ENCODE measurements at places on chromosomes 6 and 20.
A peak's percentile ranks its signal among the peaks of the same experiment; 100 is the strongest.

DNA sequence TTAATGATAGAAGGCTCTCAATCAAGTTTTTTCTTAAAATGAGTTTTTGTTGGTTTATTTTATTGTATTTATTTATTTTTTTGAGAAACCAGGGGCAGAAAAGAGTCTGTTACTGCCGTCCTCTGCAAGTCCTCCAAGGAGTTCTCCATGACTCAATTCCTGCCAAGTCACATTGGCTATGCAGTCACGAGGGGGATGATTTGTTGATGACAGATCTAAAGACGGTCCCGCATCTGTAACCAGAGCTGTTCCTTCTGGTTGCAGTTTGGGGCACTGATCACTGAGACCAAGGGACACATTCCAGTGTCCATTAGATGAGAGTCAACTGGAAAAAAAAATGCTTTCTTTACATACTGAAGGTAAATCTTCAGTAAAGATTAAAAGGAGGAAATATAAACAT, 13.9 kb upstream of the TSHZ2 start:
- no peak for DNase-seq

DNA sequence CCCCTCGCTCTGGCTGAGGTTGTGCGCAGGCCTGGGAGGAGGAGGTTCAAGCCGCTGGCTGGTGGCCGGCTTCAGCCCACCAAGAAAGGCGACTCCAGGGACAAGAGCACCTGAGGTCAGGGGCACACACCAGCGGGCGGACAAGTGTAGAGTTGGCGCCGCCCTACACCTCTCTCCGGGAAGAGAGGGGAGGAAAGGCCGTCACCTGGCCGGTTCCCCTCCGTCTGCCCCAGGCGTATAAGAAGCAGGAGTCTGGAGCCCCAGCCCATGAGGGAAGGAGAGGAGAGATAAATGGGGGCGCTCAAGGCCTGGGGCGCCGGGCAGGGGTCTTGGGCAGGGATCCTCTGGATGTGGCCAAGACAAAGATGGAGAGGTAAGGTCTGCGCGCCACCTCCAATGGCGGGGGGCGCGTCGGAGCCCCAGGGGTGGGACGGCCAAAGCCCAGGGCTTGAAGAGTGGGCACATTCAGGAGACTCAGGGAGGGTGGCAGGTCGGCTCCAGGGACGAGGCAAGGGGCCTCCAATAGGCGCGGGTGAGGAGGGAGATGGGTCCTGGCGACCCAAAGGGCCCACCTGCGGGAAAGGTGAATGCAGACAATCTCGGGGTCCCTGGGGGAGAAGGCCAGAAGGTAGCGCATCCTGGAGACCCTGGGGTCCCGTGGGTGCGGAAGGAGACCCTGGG, 826 bp downstream of the RIMS4 start:
- DNase-seq: no peak

- DNase-seq: no peak
Measured at GRCh38 chr6:148689168-148689567, 57.7 kb upstream of the UST start.

GRCh38 chr6:29762781-29763214, 39.6 kb downstream of the HLA-F start:
- DNase-seq: no peak

- no peak for DNase-seq
Measured at GRCh38 chr20:41747226-41747625, 129.0 kb upstream of the CHD6 start.

GRCh38 chr6:129621252-129621651, 88.7 kb downstream of the ARHGAP18 start:
- DNase-seq: peak; percentile 17

DNA sequence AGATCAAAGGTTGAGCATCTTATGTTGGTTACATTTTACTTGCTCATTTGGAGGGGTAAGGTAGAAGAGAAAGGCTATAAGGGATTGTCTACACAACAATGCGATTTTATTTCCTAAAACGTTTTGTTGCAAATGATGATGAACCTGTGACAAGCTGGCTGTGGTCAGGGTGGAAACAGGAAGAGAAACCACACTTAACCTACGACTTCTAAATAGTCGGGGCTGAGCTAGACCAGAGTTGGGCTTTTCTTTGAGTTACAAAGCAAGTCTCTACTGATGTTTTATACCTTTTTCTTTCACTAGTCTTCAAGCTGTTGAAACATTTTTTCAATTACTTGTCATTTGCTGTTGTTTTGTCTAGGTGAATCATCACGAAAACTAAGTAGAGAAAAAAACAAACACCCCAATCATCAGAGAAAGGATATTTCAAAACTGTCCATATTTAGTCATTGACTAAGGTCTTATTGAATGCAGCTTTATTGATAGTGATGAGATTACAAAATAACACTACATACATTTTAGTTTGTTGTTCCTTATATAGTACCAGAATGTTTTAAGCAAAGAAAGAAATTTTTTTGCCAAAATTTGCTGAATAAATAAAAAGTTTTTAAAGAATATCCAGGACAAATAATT, 18.0 kb downstream of the KLHL31 start:
- peak; percentile 64 for DNase-seq

- DNase-seq: no peak
Measured at GRCh38 chr6:1170794-1171193, 141.1 kb upstream of the FOXQ1 start.

DNA sequence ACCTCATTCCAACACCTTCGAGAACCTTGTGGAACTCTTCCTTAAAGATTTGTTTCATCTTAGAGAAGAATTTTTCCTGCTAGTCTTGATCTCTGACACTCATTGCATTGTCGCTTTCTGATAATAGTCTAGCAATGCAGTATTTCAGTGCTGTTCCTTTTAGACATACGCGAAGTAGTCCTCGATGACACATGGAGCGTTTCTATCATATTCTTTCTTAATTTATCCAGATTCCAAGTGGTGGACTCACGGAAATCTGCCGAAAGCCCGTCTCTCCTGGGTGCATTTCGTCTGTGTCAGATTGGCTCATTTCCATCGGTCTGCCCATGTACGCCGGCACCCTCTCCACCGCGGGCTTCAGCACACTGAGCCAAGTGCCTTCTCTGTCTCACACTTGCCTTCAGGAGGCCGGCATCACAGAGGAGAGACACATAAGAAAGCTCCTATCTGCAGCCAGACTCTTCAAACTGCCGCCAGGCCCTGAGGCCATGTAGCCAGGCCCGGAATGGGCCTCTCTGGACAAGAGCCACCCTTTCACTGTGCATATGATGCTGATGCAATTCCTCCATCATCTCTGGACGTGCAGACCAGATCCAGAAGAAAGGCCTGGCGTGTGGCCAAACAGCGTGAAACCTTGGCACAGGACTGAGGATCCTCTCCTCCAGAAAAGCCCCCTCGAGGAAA, 198.6 kb upstream of the UST start:
- DNase-seq: no peak

- DNase-seq: no peak
Measured at GRCh38 chr6:89508755-89509563, 76.0 kb downstream of the ANKRD6 start.

DNA sequence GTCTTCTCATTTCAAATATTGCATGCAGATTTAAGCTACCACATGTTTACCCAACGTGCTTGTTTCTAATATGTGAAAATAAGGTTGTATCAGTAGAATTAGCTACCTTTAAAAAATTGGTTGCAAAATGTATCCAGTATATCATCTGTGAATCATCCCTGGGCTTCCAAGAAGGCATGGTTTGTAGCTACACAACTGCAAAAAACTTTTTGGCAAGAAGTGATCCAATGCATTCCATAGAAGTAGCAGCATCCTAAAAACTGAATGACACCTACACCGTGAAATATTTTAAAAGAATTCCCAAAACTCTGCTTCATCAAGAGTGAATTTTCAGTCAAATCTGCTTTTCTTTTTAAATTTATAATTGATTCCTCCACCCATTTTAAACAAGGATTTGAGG, 89.1 kb downstream of the AIG1 start:
- no peak for DNase-seq
